SK-N-DZ (cell line): ENCODE measurements at places on chromosomes 1 and 21.

GRCh38 chr1:115230281-115230680, 107.8 kb downstream of the NGF start:
- DNase-seq: no peak

GRCh38 chr1:168824418-168825065, 95.5 kb upstream of the DPT start:
- peak; percentile 8 for DNase-seq

- no peak for DNase-seq
Observed at GRCh38 chr1:199743227-199743626, 284.3 kb upstream of the NR5A2 start.

DNA sequence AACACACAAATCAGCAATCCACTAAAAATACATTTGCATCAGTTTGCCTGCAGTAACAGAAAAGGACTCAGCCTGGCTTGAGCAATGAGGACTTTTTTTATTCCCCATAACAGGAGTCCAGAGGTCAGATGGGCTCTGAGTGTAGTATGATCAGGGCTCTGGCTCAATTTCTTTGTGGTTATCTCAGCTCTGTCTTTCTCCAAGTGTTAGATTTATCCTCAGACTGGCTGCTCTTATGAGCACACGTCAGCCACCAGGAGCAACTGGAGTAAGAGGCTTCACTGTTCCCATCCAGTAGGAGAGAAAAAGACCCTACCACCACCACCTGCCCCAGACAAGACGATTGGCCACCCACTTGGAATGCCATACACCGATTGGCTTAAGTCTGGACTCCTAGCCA, 36.2 kb upstream of the KLHDC7A start:
- DNase-seq: no peak

DNA sequence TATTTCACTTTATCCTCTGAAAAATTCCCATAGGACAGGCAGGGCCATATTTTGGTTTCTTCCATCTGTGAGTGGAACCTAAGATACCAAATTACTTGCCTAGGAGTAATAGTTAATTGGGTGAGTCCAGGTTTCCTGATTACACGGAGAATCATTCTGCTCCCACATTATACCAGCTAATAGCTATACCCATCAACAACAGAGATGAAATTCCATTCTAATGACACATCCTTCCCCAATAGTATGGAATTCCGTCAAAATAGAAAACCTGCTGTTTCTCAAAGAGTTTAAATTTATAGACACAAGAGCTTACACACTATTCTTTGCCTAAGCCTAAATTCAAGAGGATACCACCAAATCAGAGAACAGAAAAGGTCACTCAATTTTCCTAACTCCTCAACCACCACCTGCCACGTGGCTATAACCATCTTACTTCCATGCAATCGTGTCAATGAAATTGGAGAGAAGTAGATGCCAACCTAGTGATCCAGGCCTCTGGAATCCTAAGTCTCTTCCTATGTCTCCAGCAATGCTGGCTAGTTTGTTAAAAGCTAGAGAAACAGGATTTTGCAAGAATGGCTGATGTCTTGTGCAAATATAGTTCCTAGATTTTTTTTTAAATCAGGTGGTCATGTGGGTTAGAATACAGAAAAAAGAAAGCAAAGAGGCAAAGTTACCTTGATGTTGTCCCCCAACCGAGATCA, 6.2 kb downstream of the PPT1 start:
- DNase-seq: no peak

DNA sequence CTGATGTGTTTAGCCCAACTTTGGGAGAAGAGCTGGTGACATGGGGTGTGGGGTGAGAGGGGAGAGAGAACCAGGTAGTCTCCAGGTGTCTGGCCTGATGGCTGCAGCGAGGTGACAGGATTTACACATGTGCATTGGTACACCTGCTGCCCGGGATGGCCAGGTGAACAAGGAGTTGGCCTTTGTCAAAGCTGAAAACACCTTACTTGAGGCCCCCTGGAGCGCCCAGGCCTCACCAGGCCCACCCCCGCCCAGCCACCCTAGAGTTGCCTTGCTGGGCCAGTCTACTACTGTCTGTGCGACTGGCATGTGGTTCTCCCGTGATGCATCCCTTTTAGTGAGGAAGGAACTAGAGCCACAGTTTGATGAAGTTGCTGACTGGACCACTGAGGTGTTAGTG, 90.5 kb downstream of the ADARB1 start:
- DNase-seq: no peak

DNA sequence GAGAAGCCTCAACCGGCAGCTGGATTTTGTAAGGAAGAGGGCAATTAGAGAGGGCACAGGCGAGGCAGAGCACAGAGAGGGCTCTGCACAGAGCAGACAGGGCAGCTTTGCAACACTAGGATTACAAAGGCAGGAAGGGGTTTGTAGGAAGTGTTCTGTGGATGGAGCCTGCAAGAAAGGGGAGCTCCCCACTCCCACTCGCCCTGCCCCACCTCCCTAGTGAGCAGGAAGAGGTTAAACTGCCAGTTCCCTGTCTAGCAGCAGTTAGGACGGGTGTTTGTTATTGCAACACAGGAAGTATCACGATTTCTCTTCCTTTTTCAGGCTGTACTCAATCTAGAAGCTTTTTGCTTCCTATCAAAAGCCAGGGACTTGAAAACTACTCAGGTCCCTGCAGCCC, 63.3 kb upstream of the LRRC8D start:
- peak; percentile 32 for DNase-seq

- peak; percentile 86 for DNase-seq
Observed at GRCh38 chr1:154961207-154962155, at the start of gene PYGO2. Gene PYGO2, minus strand, starts transcription at chr1:154961782. Its CDS starts 206 bp downstream, at chr1:154961576.

- DNase-seq: no peak
Observed at GRCh38 chr1:86258101-86258500, 101.5 kb upstream of the COL24A1 start.

- no peak for DNase-seq
Observed at GRCh38 chr1:47411436-47411835, 4.6 kb upstream of the FOXE3 start.

DNA sequence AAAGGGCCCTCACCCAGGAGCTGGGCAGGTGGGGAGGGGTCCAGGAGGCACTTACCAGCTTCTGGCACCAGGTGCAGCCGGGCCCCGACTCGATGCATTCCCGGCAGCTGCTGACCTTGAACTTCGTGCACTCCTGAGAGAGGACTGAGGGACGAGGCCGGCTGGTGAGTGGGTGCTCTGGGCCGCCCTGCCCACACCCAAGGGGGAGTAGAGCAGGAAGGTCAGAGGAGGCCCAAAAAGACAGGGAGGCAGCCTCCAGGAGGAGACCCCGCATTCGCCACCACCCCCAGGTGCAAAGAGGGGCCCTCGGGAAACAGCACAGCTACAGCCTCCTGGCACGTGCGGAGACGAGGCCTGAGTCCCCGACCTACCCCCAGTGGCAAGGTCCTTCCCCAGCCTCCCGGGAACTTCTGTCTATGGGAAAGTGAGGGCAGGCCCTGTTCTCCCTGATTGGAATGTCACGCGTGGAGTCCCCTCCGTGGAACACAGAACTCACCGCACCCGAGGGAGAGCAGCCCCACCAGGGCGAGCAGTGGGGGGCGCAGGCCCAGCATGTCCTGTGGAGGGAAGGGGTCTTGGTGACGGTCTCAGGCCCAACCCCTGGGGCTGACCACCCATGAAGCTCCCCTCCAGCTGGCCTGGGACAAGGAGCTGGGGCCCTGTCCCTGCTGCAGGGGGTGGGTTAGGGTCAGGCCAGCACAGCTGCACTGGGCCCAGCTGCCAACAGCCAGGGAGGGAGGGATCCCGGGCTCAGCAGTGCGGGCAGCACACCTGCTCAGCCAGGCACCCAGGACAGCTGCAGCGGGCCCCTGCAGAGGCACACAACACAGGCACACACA, 10.3 kb downstream of the ITGB2 start:
- DNase-seq: no peak

DNA sequence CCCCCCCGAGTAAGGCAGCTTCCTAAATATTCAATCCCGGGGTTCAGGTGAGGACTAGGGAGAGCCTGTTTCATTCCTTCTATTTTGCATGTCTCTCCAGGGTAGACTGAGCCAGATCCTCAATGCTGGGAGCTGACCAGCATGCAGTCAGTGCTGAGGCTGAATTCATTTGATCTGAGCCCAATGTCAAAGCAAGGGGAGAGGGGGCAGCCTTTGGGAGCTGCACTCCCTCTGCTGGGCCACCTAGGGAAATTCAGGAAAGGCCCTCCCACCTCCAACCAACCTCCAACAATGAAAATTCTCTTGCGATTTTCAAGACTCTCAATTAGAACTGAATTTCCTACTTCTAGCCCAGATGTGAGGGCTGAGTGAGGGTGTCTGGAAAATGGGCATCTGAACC, 371.2 kb downstream of the NPHP4 start:
- DNase-seq: peak; percentile 19

DNA sequence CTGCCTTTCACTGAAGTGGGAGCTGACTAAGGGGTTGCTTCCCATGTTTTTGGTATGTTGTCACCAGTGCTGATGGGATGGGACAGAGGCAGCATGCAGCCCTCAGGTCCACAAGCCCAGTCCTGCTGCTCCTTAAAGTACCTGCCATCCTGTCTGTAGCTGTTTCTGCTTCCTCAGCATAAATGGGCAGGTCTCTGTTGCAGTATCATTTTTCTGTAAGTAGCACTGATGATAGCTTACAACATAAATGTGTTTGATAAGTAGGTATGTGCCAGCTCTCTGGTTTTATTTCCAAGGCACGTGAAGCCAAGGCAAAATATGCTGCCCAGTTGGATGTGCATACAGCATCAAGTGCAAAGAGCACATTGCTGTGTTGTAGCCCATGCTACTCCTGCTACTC, 173.0 kb downstream of the VPS13D start:
- DNase-seq: no peak

DNA sequence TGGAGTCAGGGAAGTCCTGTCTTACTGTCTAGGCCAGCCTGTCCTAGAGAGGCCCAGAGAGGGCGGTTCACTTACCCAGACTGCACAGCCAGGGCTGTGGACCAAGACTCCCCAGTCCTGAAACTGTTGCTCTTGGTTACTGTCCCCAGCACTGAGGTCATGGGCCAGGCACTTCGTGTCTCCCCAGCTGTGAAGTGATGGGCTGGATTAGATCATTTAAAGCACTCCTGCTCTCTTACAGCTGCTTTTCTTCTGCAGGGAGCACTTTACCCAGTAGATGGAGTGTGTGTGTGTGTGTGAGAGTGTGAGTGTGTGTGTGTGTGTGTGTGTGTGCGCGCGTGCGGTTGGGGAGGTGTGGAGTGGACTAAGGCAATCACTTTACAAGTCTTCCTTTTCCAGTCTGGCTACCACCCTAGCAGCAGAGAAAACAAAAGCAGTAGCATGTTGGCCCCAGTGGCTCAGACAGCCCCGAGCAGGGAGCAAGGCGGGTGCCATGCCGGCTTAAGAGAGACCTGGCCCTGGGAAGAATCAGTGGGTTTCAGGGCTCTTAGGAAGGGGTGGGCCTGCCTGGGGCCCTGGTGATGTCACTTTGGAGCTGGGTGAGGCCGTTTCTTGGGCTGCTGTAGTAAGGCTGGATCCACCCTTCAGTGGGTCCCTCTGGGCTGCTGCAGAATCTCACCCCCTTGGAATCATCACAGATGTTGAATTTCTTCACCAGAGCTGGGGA, 2.4 kb downstream of the SPSB1 start:
- no peak for DNase-seq

GRCh38 chr1:21266119-21266774, 24.0 kb downstream of the ECE1 start:
- no peak for DNase-seq
